ENCODE measurements at places on chromosomes 3 and 15.

DNA sequence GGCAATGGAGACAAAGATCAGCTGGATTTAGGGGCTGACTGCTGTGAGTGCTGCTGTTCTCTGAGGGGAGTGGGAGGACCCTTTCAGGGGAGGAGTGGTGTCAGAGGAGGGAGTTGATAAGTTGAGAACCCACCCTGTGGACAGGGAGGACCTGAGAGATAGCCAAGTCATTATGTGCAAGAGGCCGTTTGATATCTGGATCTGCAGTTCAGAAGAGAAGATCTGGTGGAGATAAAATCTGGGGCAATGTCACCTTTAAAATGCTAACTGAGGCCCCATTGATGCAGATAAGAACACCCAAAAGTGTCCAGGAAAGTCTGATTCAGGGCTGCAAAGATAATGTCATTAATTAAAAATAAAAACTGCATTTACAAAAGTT is 256.1 kb upstream of the HES1 start:
- no peak for DNase-seq

GRCh38 chr15:75195122-75195765 is 6.4 kb upstream of the C15orf39 start:
- no peak for DNase-seq

DNA sequence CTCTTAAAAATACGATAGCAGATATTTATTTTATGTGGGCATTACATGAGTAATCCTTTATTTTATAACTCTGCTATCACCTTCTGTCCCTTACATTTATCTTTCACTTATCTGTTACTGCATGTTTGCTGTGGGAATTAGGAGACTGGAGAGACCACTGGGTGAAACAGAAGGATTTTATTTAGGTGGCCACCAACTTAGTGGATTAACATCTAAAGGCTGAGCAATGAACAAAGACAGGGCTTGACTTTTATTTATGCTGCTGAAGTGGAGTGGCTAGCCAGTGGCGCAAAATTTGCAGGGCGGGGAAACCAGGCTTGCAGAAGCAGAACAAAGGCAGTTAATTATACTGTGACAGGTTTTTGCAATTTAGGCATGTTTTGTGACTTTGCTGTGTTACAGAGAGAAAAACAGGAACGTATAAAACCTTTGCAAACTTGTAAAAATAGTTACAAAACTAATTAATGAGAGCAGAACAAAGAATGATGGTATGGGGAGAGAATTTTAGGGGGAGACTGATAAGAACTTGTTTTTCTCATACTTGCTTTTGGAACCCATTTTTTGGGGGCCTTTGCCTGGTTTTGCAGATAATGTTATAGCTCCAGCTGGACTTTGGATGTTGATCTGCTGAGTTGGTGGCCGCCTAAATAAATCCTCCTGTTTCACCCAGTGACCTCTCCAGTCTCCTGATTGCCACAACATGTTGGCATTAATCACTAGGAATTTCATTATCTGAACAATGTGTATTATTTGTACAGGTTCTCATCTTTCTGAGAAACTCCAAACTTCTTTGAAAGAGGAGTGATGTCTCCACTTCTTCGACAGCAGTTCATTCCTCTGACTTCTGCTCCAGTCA is 18.0 kb downstream of the KLHL24 start:
- DNase-seq: peak; percentile 27

DNA sequence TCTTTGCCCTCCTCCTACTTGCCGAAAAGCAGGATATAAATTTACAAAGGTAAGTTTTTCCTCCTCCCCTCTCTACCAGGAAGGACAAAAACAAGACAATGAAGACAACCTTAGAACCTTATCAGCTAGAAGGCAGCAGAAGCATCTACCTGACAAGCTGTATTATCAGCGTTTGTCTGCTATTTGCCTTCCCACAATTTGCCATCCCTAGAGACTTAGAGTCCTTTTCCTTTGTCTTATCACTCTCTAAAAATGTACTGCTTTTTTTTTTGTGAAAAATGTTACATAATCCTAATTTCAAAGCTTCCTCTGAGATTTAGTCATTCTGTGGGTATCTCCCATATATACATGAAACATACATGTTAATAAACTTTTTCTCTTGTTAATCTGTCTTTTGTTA is 176.9 kb upstream of the PROK2 start:
- no peak for DNase-seq

GRCh38 chr15:64013179-64014062 is 32.9 kb downstream of the DAPK2 start:
- no peak for DNase-seq

DNA sequence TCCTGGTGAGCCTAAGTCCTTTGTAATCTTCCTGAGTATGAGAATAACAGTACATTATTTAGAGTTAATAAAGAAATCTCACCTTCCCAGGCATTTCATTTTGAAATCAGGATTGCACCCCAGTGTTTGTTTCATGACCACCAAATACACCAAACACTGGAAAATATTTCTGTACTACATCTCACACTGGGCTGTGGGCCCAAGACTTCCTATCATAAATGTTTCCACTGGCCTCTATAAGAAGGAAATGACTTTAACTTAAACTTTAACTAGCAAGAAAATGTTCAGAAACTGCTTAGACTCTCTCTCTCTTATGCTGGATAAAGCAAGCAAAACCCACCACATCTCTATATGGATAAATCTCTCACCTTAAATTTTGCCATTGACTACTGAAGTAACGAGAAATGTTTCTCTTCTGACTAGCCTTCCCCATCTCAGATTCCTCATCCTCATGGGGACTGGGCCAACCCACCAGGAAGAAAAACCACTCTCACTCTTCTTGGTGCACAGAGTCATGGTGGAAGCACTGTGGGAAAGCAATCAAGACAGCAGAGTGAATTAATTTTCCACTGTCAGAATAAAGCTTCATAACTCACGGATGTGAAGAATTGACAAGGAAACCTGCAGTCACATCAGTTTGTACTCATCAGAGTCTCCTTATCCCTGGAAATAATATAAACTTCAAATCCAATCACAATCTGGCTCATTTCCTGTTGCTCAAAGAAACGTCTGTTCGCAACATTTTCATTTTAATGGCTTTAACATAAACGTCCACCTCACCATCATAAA is 859.6 kb downstream of the EPHA3 start:
- DNase-seq: no peak

DNA sequence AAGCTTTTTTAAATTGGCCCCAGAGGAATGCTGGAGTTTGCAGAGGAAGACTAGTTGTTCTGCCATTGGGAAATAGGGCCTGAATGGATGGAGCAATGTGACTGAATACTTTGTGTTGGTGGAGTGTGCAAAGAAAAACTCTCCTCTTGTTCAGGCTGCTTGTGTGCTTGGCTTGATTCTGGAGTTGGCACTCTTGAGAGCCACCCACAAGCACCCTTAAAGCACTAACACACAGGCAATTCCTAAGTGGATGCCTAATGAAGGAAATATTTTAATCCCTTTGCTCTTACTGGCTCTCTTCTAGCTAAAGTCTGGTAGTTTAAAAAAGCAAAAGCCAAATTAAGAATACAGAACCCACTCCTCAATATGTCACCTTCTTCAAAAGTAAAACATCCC is 304.4 kb upstream of the C2CD4B start:
- DNase-seq: no peak

DNA sequence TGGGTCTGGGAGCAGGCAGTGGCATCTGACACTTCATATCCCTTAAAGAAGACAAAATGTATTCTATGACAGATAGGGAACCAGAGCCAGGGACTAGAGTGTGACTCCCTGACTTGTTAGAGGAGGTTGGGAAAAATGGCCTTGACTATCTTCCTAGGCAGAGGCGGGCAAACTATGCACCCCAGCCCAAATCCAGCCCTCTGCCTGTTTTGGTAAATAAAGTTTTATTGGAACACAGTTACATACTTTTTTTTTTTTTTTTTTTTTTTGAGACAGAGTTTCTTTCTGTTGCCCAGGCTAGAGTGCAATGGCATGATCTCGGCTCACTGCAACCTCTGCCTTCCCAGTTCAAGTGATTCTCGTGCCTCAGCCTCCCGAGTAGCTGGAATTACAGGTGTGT is 47.3 kb downstream of the QTRT2 start:
- no peak for DNase-seq

DNA sequence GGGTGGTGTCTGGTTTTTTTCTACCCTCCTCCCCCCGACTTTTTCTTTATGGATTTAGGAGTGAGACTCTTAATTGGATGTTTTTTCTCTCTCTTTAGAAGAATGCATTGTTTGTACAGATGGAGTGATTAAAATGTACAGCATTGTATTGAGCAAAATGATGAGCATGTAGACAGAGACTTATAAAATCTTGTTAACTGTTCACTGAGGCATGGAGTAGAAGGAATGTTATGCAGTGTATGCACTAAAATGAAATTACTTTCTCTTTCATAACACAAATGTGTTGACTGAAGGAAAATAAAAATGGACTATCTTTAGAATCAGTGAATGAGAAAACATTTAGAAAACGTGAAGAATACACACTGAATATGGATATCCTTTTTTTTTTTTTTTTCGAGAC is 39.8 kb downstream of the ZFAND6 start:
- no peak for DNase-seq

- DNase-seq: peak; percentile 58
These were observed 6.1 kb upstream of the SCAANT1 start for GRCh38 chr3:63918321-63918720.

GRCh38 chr3:184227481-184227935 is 1.9 kb upstream of the VWA5B2 start:
- no peak for DNase-seq

DNA sequence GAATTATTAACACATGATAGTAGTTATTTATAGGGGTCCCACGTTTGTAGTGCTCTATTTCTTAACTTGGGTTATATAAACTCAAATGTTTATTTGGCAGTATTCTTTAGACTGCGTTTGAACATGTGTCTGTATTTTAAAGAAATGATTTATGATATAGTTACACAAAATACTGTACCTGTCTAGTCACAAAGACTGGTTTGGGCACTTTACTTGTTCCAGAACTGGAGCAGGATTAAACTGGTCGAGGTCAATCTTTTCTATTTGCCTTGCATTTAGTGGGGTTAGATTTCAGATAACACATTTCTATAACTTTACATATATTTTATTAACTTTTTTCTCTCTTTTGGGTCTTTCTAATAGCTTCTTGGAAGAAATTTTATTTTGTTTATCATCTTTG is 39.5 kb downstream of the HACD3 start:
- DNase-seq: no peak

DNA sequence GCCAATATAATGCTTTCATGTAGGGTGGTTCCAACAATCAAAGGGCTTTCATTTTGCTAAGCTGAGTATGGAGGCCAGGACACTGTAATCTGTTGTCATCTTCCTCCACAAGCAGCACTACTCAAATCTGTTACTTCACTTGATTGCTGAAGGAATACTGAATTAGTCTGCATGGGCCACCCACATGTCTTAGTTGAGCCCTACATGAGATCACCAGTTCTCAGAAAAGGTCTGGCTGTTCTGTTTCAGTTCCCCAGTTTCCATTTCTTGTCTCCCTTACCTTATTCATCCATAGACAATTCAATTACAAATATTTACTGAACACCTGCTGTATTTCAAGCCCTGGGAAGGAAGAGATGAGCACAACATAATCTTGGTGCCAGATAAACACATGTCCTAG is 119.2 kb downstream of the FHIT start:
- DNase-seq: no peak

- DNase-seq: no peak
These were observed 199.3 kb downstream of the TNIK start for GRCh38 chr3:171260899-171261298.

GRCh38 chr3:192516820-192517219 is 210.5 kb downstream of the FGF12 start:
- no peak for DNase-seq

- peak; percentile 58 for DNase-seq
These were observed 1.7 kb downstream of the ZMAT3 start for GRCh38 chr3:179069762-179070390.

DNA sequence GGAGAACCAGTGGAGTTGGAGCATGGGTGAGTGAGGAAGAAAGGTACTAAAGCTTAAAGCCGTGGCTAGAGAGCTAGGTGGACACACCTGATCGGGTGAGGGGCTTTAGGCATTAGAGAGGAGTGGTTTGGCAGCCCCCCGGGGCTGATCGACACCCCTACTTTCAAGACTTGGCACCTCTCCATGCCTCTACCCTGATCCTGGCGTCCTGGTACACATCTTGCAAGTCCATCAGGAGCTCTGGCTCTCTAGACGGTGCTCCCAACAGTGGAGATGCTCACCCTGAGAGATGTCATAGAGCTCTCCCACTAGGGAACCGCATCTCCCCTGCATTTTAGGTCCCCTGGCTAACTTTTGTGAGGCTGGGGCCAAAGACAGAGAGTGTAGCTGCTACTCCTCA is 98.1 kb downstream of the XXYLT1 start:
- no peak for DNase-seq

DNA sequence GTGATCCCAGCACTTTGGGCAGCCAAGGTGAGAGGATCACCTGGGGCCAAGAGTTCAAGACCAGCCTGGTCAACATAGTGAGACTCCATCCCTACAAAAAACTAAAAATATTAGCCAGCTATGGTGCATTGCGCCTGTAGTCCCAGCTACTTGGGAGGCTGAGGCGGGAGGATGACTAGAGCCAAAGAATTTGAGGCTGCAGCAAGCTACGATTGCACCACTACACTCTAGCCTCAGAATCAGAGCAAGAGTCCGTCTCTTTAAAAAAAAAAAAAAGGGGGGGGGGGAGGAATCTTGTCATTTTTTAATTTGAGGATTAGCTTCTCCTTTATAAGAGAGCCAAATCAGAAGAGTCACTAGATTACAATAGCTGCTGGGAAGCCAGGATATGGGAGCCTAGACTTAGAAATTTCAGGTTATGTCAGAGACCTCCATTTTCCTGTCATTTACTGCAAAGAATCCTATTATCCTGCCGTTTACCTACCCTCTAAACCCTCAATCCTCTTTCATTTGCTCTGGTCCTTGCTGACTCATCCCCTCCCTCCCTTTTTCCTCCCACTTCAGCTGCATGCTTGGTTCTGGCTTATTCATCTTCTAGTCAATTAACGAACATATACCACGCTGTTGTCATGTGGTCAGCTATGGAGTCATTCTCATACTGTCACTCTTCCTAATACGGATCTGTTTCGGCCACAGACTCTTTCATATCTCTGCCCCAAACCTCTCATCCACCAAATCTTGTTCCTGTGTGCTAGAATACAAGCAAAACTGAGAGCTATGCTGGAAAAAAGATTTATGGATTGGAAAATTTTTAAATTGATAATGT is 83.8 kb upstream of the PPIB start:
- peak; percentile 89 for DNase-seq

GRCh38 chr3:61858054-61858453 is 296.7 kb downstream of the PTPRG start:
- DNase-seq: peak; percentile 58

- DNase-seq: no peak
These were observed 214.6 kb downstream of the SLCO3A1 start for GRCh38 chr15:92068121-92068520.

DNA sequence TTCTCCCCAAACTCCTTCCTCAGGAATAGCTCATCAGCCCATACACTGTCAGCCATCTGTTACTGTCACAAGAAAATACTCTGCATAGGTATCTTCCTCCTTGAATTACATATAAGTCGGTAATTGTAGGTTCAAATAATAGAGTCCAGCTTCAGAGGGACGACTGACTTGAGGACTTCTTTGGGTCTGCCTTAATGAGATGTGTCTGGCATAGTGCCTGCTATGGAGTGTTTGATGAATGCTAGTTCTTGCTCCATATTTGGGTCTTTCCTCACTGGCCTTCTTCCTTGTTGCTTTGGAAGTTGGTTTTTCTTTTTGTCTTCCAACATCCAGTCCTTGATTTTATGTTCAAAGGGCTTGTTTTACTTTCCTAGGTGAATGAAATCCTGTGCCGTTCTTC is 66.4 kb upstream of the ACKR4 start:
- no peak for DNase-seq
